ENCODE measurements at places on chromosomes 7 and 10.
A peak's percentile ranks its signal among the peaks of the same experiment; 100 is the strongest.

GRCh38 chr7:18834577-18834976 lies 282.9 kb downstream of the TWIST1 start:
- DNase-seq, result no peak

DNA sequence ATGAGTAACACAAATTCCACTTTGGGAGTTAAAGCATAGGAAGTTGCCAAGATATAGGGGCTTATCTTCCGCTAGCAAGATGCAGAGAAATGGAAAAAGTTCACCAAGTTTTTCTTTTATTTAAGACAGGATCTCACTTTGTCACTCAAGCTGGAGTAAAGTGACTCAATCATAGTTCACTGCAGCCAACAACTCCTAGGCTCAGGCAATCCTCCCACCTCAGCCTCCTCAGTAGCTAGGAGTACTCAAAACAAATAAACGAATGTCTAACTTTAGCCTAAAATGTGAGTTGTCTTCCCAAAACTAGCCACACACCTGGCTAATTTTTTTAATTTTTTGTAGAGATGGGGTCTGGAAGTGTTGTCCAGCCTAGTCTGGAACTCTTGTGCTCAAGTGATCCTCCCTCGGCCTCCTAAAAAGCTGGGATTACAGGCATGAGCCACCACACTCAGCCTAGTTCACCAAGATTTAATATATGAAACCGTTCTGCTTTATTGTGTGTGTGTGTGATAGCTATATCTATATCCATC lies 9.9 kb downstream of the VIM start:
- DNase-seq, result no peak

GRCh38 chr7:54397836-54398612 lies 144.2 kb upstream of the VSTM2A start:
- no peak for DNase-seq

- no peak for DNase-seq
These were observed 126.3 kb downstream of the SNX10 start for GRCh38 chr7:26417911-26418413.

GRCh38 chr10:73877533-73878160 lies 3.3 kb upstream of the CAMK2G start:
- no peak for DNase-seq

- DNase-seq, result no peak
These were observed 3.4 kb downstream of the ENTPD1 start for GRCh38 chr10:95759233-95759826.

DNA sequence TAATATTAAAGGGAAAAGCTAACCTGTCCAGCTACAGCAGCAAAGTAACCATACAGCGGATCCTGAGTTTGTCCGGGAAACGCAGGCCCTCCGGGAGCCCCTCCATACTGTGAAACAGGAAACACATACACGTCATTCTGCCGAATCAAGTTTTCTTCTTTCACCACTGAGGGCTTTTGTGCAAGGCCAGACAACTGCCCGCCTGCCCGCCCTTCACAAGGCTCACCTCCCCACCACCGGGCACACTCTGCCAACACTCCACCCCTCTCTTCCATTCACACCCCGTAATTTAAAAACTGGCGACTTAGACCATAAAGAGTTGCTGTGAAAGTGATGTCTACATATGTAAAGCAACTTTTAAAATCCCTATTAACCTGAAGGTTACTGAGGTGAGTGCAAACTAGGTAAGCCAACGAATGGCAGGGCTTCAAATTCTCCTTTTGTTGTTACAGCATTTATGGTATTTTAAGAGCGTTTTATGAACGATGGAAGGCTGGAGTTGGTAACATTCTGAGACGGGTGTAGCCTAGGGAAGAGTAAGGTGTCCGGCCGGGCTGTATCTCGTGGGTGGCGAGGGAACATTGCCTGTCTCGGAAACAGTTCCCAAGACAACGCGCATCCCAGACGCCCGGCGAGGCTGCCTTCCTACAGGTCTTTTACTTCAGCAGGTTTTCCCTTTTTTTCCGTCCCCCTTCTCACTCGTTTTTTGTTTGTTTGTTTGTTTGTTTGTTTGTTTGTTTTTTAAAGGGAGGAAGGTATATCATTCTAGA lies 817 bp downstream of the SRI start:
- peak; percentile 20 for DNase-seq

GRCh38 chr10:104317269-104317710 lies 21.0 kb downstream of the ITPRIP start:
- DNase-seq, result no peak

DNA sequence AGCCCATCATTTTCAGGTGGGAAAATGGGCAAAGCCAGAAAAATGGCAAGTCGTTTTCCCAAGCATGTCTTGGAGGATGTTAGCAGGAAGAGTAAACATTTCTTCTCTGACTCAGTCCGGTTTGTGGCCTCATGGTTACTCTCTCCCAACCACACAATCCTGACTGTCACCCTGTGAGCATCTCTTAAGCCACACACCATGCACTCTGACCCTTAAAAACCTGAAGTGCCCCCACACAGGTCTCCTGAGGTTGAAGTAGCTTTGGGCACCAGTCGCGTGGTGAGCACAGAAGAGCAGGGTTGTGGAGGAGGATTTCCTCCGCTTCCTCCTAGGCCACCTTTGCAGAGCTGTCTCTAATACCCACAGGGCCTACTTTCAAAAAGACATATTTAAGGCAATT lies 387.3 kb upstream of the NPVF start:
- DNase-seq, result no peak

- DNase-seq, result no peak
These were observed 54.9 kb downstream of the ATXN7L1 start for GRCh38 chr7:105821527-105821926.

GRCh38 chr10:85226596-85226995 lies 898.2 kb downstream of the CCSER2 start:
- DNase-seq, result no peak

GRCh38 chr10:126777714-126778113 lies 107.2 kb upstream of the C10orf90 start:
- DNase-seq, result no peak

- DNase-seq, result no peak
These were observed 61.5 kb downstream of the HYCC1 start for GRCh38 chr7:22952306-22953015.

GRCh38 chr10:123269675-123270074 lies 115.5 kb downstream of the BUB3 start:
- DNase-seq, result no peak

DNA sequence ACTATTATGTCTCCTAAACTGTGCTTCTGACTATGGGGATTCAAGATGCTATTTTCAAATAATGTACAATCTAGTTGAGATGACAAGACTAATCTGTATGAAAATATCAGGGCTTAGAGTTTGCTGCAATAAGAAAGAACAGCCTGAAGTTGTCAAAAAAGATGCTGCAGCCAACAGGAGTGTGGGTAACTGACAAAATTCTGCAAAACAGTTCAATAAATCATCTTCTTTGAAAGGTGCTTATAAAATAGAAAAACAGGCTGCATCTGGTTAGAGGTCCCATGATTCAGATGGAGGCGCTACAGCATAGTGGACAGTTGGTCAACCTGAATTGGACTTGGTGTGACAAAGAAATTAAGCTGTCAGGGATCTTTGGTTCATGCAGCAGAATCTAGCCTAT lies 511.0 kb downstream of the XPNPEP1 start:
- no peak for DNase-seq

DNA sequence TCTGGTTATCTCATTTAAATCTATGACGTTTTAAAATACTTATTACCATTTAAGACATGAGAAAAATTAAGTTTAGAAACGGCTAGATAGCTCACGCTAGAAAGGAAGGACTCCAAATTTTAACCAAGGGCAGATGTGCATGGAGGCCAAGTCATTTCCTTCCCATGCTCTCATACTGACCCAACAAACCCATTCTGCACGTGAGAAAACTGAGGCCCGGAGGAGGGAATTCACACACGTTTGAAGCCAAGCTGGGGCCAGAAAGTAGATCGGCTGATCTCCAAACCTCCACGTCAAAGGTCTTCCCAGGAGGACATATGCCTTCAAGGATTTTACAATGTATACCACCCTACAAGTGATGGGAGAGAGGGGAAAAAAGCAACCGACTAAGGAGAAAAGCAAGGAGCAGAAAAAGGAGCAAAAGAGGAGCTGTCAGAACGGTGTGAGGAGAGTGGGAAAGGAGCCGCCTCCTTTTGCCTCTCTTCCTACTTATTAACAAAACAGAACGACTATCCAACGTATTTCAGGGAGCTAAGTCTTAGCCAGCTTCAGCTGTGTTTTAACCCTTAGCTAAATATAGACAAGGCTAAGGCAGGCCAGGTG lies 645 bp upstream of the SIRT1 start:
- no peak for DNase-seq

GRCh38 chr7:136303162-136303561 lies 326.0 kb upstream of the MTPN start:
- no peak for DNase-seq

DNA sequence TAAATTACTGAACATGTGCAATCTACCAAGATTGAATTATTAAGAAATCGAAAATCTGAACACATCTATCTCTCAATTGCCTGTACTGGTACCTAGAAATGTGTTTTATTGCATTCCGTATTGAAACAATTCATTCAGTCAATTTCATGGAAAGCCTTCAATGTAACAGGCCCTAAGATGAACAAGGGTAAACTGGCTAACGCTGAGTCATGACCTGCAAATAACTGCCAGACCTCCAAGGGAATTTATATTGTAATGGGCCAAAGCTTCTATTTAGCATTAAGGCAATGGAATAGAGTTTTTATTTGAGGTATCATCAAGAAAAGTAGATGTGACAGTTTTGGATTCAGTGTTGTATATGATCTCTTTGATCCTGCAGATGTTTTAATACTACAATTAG lies 49.9 kb upstream of the CD36 start:
- DNase-seq, result no peak

GRCh38 chr7:69062020-69062765 lies 536.1 kb upstream of the AUTS2 start:
- DNase-seq, result no peak

- no peak for DNase-seq
These were observed 6.2 kb upstream of the STARD3NL start for GRCh38 chr7:38171623-38172391.
